Activated T-helper 17 cell treated with anti-CD3 and anti-CD28 coated beads, Interleukin-2, amount 50 U/mL, for 72 hours (primary cell): ENCODE measurements at places on chromosomes 7 and 10.

- ATAC-seq, result no peak
These were observed 3.6 kb downstream of the GIMAP4 start for GRCh38 chr7:150570556-150571465.

GRCh38 chr7:92674379-92674778, 84.2 kb upstream of the FAM133B start:
- no peak for ATAC-seq

- no peak for ATAC-seq
These were observed 14.2 kb downstream of the TFAM start for GRCh38 chr10:58399410-58399809.

- ATAC-seq, result no peak
These were observed 2.5 kb downstream of the USP54 start for GRCh38 chr10:73588656-73589055.

GRCh38 chr7:147196481-147196880, 1079.9 kb downstream of the CNTNAP2 start:
- ATAC-seq, result no peak

DNA sequence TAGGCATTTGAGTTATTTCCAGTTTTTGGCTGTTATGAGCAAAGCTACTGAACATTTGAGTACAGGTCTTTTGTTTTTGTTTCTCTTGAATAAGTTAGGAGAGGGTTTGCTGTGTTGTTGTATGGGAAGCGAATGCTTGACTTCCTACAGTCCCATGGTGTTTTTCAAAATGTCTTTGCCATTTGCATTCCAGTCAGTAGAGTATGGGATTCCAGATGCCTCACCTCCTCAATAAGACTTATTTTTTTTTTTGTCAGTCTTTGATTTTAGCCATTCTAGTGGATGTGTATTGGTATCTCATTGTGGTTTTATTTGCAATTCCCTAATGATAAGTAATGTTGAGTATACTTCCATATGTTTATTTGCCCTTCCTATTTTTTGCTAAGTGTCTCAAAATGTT, 19.4 kb downstream of the CDK13 start:
- no peak for ATAC-seq

DNA sequence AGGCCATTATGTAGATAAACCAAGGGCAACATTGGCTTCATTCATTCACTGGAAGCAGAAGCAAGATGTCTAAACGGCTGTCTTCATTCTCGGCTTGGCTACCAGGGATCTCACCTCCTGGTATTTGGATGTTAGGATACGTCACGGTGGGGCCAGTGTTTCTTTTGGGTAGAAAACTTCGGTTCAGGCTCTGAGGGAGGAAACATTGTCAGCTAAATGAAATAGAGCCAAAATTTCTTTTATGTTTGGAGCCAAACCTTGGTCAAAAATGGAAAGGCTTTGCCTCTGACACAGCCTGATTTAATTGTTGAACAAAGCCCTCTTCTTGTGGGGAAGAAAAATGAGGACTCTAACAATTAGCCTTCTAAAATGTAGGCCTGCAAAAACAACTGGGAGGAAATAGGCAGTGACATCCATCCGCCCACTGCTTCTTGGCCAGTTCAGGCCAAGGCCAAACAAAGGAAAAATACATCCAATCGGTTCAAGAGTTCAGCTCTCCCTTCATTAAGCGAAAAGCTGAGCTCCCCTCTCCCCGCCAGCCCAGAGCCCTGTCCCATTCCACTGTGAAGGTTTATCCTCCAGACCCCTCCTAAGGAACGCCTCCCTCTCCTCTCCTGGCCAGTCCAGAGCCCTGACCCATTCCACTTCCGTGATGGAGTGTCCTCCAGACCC, 44.4 kb downstream of the PFKFB3 start:
- no peak for ATAC-seq

GRCh38 chr7:121873289-121874194, 581 bp downstream of the PTPRZ1 start:
- no peak for ATAC-seq

DNA sequence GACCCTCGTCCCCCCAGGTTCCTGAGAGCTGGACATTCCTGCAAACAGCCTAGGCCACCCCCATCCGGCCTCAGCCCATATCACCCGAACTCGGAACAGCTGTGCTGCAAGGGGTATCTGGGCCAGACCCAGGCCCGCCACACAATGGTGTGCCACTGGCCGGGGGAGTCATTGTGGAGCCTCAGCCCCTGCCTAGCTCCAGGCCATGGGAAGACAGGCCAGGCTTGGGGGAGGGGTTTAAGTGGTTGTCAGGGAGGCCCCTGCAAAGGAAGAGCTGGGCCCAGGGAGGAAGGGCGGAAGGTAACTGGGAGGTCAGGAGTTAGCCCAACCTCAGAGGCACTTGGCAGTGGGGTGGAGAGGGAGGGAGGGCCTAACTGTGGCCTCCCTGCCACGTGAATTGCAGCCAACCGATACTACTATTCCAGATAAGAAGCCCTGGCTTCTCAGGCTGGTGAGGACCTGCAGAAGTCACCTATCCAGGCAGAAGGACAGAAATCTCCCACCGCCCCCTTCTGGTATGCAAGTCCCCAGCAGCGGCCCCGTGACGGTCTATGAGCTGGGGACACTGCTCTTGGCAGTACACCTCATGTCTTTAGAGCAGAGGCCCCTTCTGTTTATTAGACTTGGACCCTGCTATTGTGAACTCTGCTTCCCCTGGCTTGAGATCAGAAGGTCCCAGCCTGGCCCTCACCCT, 26.8 kb downstream of the VSIR start:
- ATAC-seq, result no peak

GRCh38 chr7:112171673-112172072, 34.5 kb downstream of the DOCK4 start:
- no peak for ATAC-seq

- ATAC-seq, result no peak
These were observed 43.0 kb downstream of the KCNH2 start for GRCh38 chr7:150935149-150935548.

DNA sequence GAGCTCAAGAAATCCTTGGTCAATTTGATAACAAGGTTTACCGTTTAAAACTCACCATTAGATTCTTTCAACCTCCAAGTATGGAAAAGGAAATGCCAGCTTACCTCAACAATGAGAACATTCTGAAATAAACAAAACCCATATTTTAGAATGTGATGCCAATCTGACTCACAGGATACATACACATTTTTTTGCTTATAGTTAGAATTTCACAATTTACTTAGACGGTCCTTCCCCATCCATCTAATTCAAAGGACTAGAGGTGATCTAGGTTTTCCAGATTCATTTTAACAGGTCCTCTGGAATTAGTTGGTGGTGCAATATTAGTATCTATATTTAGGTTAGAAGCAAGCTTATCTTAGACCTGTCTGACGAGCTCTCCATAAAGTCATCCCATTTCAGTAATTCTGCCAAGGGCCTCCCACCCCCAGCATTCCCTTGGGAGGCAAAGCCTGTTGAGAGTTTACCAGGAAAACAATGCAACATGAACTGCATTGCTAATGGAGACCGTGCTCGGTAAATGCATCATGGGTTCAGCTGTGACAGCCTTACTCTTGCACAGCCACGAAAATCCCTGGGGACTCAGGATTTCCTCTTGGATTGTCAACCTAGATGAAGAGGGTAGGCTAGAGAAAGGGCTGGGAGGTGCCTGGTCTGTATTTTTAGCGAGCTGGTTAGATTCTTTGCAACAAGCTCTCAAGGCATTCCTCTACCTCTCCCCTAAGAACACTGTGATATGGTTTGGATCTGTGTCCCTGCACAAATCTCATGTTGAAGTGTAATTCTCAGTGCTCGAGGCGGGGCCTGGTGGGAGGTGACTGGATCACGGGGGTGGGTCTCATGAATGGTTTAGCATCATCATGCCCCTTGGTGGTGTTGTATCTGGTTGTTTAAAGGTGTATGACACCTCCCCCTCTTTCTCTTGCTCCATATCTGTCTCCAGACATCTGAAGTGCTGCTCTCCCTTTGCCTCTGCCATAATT, 93.8 kb downstream of the PRTFDC1 start:
- ATAC-seq, result no peak

DNA sequence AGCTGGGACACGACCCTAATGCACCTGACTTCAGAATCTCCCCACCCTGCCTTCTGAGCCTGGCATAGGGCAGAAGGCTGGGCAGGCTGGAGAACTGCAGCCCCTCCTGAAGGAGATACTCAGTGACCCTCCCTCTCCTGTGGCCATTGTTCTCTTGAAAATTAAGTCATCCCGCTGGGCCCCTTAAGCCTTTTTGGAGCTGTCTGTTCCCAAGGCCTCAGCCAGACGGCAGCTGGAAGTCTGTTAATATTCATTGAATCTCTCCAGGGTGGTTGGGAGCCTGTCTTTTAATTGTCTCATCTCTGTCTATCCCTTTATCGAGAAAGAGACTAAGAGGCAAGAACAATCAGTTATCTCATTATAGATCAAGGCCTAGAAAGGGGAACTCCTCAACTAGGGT, 118.1 kb upstream of the PCBD1 start:
- no peak for ATAC-seq

- ATAC-seq, result no peak
These were observed 95.9 kb upstream of the TNRC18 start for GRCh38 chr7:5519515-5519928.

- ATAC-seq, result no peak
These were observed 33.3 kb downstream of the CTBP2 start for GRCh38 chr10:125127110-125127509.

DNA sequence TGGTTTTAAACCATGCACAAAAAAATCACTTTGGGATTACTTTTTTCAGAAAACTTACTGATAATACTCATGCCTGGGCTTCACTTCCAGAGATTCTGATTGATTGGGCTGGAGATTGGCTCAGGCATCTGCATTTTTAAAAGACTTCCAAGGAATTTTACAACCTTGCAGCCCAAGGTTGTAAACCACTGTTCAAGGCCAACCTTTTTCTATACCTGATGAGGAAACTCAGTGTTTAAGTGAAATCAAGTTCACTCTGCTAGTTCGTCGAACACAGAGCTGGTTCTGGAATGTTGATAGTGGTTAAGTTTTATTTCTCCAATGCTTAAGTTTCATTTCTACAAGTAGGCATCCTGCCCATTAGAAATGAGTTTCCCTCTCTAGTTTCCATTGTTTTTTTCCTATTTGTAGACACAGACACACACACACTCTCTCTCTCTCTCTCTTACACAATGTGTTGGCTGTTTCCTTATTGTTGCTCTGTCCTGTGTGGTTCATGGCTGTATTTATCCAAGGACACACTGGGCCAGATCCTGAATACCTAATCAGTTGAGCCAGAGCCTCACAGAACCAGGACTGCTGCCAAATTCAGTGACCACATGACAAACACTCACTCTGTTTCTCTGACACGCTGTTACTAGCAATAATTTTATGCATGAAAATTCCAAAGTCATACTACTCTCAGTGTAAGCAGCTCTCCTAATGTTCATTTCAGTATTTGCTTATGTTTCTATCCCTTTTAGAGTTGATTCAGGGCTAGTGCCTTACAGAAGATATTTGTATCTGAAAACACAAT, 3.7 kb upstream of the IFIT1B start:
- ATAC-seq, result no peak

GRCh38 chr7:136869991-136870865, 1.8 kb downstream of the CHRM2 start:
- no peak for ATAC-seq

GRCh38 chr10:44201656-44202055, 183.2 kb downstream of the CXCL12 start:
- no peak for ATAC-seq

DNA sequence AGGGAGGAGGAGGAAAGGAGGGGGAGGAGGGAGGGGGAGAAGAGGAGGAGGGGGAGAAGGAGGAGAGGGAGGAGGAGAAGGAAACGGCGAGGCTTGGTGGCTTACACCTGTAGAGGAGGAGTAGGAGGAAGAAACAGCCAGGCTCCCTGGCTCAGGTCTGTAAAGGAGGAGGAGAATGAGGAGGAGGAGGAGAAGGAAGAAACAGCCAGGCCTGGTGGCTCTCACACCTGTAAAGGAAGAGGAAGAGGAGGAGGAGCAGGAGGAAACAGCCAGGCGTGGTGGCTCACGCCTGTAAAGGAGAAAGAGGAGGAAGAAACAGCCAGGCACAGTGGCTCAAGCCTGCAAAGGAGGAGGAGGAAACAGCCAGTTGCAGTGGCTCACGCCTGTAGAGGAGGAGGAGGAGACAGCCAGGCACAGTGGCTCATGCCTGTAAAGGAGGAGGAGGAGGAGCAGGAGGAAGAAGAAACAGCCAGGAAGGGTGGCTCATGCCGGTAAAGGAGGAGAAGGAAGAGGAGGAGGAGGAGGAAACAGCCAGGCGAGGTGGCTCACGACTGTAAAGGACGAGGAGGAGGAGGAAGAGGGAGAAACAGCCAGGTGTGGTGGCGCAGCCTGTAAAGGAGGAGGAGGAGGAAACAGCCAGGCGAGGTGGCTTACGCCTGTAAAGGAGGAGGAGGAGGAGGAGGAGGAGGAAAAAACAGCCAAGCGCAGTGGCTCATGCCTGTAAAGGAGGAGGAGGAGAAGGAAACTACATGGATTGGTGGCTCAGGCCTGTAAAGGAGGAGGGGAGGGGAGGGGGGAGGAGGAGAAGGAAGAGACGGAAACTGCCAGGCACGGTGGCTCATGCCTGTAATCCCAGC, 14.9 kb upstream of the CRCP start:
- ATAC-seq, result peak; percentile 91

GRCh38 chr7:47284691-47285635, 296.9 kb downstream of the TNS3 start:
- ATAC-seq, result no peak

GRCh38 chr7:159006610-159007130, 138.0 kb downstream of the VIPR2 start:
- ATAC-seq, result no peak

DNA sequence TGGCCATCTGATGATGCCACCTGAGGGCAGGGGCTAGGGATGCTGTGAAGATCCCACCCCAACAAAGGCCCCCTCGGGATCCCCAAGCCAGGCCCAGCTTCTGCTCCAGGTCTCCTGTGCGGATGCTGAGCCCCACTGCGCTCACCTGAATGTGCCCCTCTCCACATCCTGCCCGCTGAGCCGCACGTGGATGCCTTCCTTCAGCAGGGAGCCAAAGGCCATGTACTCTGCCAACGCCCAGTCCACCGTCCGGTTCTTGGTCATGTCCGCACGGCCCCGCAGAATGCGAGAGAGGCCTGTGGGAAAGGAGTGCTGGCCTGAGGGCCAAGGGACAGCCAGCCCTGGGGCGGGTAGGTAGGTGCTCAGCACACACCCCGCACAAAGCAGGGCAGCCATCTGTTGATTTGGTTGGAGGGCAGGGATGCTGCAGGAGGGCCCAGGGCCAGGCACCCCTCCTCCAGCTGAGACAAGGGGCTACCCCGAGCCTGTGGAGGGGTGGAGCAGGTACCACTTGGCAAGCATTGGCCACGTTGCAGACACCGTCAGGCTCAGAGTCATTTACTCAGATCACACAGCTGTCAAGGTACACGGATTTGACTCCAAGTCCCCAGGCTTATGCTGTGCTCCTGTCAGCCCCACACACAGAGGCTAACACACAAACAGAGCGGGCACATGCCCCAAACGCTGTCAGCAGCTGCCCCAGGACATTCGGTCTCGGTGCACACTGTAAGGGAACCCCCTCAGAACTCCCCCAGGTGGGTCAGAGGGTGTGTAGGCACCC, 19.2 kb downstream of the OGDHL start:
- no peak for ATAC-seq

DNA sequence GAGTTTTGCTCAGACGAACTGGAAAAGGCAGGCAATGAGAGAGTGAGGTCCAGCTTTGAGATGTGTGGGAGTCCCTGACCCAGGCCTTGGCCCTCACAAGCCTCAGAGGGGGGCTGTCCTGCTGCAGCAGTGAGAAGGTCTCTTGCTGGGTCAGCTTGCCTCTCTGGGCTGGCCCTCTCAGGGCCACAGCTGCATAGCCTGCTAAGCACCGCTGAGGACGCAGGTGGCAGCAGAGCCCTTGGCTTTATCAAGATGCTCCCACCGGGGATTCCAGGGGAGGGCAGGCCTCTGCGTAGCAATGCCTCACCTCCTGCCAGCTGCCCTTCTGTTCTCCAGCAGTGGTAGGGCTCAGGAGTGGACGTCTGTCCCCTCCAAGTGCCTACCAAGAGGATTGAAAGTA, 128.7 kb downstream of the COBL start:
- no peak for ATAC-seq
